ENCODE measurements at places on chromosomes 12 and 14. TPM values are rescaled to one million over a fixed set of nuclear protein-coding genes. Genes with fewer than 3 reads are reported as not detected.

DNA sequence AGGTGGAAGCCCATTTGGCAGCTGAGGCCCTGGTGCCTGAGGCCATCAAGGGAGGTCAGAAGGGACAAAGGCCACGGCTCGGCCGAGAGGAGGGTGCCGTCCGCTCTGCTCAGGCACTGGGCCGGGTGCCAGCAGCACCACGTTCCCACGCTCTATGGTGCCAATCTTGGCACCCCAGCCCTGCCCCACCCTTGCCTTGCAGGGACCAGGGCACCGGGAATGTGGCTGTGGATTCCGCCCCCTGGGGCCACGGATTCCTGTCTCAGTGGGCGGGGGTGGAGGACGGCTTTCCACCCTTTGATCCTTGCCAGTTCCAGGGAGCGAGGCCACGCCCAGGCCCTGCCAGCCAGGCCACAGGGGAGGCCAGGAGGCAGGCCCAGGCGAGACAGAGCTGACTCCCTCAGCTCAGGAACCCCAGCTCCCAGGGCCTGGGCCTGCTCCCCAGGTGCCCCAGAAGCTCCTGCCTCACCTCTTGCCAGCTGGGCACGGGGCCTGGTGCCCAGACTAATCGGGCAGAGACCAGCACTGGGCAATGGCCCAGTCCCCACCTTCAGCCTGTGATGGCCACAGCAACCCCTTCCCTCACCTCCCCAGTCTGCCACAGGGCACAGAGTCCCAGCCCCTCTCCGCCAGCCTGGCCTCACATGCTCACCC, 26.4 kb upstream of the GPR132 start:
- DNase-seq: no peak

GRCh38 chr12:57016348-57016747, at the start of gene TAC3:
Gene TAC3, minus strand, starts transcription at chr12:57016529. Its CDS starts 732 bp downstream, at chr12:57015797.
- DNase-seq: no peak

Gene CACNB3
- 83.1 TPM for total RNA-seq

- DNase-seq: no peak
These were observed 24.2 kb downstream of the ISCA2 start for GRCh38 chr14:74517731-74518130.

- no peak for DNase-seq
These were observed 16.4 kb downstream of the BAG5 start for GRCh38 chr14:103545915-103546651.

- peak; percentile 67 for DNase-seq
These were observed 417.3 kb downstream of the SNAPC1 start for GRCh38 chr14:62179367-62180018.

Gene DEGS2
- total RNA-seq: not detected

GRCh38 chr12:132309596-132310086, 19.7 kb downstream of the GALNT9 start:
- DNase-seq: no peak

Gene PRH2
- not detected for total RNA-seq

- DNase-seq: no peak
These were observed 40.7 kb downstream of the TESC start for GRCh38 chr12:117058442-117059072.

DNA sequence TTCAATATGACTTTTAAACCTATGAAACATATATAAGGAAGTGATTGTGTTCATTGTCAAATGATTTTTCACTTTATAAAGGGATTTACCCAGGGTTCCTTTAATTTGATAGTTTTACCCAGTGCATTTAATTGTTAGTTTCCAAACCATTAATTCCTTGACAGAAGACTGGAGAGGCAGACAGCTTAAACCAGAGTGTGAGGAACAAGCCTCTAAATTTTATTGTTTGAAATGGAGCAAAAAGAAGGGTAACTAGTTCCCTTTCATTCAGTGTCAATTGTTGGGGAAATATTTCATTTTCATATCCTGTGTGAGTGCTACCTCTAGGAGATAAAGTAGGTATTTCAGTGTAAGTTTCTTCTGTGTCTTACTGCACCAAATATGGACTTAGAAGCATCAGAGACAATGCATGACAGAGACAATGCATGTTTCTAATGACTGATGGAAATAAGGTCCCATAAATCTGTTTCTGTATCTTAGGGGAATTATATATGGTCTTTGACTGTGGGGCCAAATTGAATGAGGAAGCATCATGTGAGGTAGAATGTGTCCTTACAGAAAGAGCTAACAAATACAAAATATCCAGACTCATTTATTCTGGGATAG, 120.5 kb downstream of the TMTC2 start:
- no peak for DNase-seq

DNA sequence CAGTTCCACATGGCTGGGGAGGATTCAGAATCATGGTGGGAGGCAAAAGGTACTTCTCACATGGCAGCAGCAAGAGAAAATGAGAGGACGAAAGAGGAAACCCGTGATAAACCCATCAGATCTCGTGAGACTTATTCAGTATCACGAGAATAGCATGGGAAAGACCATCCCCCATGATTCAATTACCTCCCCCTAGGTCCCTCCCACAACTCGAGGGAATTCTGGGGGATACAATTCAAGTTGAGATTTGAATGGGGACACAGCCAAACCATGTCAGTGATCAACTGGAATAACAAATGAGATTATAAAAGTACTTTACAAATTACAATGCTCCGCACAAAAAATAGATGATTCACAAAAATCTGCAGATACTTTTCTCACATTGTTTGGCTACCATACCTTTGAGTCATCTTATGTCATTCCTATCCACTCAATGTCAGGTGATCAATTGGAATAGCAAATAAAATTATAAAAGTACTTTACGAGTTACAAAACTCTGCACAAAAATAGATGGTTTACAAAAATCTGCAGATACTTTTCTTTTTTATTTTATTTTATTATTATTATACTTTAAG, 338.9 kb downstream of the C12orf50 start:
- no peak for DNase-seq
